SIG-M5 (cell line): ENCODE measurements at places on chromosomes 1 and 21.

- no peak for DNase-seq
Measured at GRCh38 chr1:93703643-93704042, 22.0 kb upstream of the BCAR3 start.

DNA sequence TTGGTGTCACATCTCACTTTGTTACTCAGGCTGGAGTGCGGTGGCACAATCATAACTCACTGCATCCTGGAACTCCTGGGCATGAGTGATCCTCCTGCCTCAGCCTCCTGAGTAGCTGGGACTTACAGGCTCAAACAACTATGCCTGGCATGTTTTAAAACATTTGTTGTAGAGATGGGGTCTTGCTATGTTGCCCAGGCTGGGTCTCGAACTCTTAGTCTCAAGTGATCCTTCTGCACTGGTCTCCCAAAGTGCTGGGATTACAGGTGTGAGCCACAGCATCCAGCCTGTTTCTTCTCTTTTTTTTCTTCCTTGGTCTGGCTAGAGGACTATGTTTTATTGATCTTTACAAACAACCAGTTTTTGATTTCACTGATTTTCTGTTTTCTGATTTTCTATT lies 64.6 kb downstream of the LHX4 start:
- no peak for DNase-seq

GRCh38 chr1:26353976-26354820 lies at the start of gene CRYBG2:
Gene CRYBG2, minus strand, starts transcription at chr1:26354130. Its CDS starts 7,473 bp downstream, at chr1:26346657.
- no peak for DNase-seq

DNA sequence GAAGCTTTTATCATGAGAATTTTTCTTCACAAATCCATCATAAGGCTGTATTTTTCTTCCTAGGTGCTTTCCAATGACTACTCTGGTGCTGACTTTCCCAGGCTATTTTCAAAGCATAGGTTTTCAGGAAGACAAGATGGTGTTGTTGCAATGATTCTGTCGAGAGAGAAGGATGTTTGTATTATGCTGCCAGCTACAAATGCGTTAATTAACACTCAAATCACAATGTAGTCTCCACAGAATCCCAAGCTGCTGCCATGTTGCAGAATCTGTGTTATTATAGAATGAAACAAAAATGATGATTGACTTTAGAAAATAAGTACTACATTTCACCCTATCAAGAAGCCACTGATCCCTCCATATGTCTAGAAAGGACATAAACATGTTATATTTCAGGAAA lies 179.5 kb upstream of the MAP1LC3C start:
- DNase-seq = no peak
